Stimulated activated naive CD8-positive, alpha-beta T cell treated with anti-CD3 and anti-CD28 coated beads, Interleukin-15, Interleukin-2, amounts not matched to agents 100 U/mL and 50 U/mL, for 24 hours (primary cell): ENCODE measurements at places on chromosomes 13 and 19.

DNA sequence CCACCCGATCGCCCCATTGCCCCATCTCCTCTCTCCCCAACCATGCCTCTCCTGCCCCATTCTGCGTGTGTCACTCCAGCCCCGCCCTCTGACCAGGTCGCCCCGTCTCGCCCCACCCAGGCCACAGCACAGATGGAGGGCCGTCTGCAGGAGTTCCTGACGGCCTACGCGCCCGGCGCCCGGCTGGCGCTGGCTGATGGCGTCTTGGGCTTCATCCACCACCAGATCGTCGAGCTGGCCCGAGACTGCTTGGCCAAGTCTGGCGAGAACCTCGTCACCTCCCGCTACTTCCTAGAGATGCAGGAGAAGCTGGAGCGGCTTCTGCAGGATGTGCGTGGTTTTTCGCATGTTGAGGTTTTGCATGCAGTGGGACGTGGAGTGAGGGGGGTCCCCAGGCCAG lies 26.2 kb downstream of the MAST3 start:
- DNase-seq = no peak

DNA sequence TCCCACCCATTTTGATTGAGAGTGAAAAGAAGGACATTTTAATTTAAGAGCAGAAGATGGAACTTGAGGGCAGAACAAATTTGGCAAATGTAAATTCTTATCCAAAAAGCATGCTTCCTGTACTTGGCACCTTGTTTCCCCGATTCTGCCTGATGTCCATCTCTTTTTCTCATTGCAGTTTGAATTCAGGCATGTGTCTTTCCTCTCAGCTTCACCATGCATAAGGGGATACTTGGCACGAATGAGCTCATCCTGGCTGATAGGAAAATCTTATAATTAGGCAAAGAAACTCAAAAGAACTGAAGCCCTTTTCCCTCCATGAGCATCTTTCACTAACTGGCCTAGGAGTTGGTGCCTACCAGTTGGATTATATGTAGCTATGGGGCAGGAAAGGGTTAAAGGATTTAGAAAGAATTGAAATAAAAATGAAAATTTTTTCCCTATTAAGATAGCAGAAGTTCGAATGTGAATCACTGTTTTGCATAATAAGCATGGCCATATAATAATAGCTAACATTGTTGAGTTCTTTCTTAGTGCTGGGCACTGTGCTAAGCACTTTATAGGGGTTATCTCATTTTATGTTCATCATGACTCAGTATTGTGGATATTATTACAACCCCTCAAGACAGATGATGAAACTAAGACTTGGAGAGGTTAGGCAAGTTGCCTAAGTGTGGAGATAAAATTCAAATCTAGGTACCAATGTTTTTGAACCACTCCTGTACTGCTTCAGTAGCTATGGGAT lies 386.6 kb downstream of the KCNRG start:
- DNase-seq = no peak

- no peak for DNase-seq
Observed at GRCh38 chr13:41231786-41232185, 31.6 kb downstream of the MTRF1 start.

DNA sequence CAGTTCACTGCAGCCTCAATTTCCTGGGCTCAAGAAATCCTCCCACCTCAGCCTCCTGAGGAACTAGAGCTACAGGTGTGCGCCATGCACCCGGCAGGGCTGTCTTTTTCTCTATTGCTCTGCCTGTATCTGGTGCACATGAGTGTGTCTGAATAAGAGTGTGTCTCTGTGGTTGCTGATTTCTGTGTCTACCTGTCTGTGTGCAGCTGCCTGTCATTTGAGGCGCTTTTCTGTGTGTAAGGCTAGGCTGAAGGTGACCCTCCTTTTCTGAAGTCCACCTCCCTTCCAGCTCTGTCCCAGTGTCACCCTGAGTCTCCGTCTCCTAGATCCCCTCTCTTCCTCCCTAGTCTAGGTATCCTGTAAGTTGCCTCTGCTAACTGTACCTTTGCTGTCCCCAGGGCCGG lies 1.5 kb upstream of the PRR12 start:
- DNase-seq = no peak

DNA sequence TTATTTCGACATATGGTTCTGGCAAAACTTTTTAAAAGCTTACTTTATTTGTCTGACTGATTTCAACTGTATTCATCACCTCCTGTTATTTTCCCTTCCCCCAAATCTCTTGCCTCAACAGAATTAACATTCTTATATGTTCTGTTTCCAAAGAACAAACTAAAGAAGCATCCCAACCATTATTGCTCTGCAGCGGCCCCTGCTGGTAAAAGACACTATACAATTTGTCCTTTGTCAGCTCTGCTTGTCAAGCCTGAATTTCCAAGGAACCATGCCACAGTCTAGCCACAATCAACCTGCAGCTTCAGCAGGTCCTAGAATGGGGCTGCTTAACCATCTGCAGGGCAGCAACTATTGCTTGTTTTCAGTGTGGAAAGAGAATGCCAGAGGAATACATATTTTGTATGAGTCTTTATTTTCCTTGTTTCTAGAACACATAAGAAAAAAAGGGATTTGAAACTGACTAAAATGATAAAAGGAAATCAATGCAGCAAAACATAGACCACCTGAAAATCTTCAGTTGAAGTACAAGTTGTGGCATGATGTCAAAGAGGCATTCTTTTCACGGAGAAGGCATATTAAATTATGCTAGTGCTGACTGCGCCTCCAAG lies 845.3 kb downstream of the DIAPH3 start:
- peak; percentile 70 for DNase-seq

DNA sequence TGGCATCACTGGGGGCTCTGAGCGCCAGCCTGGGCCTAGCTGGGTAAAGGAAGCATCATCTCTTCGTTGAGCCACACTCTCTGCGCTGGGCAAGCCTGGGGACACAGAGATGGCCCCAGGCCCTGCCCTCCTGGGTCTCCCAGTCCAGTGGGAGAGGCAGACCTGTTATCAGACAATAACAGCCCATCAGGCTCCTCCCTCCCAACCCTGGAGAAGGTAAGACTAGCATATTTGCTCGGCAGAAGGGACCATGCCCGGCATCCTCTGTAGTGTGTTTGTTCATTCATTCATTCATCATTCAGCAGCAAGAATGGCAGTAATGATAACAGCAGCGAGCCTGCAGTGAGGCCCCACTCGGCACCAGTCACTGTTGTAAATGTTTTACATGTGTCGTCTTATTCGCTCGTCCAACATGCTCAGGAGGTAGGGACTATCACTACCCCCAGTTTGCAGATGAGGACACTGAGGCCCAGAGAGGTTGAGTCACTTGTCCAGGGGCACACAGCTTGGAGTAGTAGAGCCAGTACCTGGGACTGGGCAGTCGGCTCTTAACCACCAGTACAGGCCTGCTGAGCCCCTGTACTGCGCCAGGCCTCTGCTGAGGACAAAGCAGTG lies 33.2 kb downstream of the PAK4 start:
- DNase-seq = no peak

- DNase-seq = no peak
Observed at GRCh38 chr13:36166046-36166445, 34.9 kb upstream of the DCLK1 start.

GRCh38 chr13:95388420-95389079 lies 87.3 kb upstream of the ABCC4 start:
- DNase-seq = no peak

DNA sequence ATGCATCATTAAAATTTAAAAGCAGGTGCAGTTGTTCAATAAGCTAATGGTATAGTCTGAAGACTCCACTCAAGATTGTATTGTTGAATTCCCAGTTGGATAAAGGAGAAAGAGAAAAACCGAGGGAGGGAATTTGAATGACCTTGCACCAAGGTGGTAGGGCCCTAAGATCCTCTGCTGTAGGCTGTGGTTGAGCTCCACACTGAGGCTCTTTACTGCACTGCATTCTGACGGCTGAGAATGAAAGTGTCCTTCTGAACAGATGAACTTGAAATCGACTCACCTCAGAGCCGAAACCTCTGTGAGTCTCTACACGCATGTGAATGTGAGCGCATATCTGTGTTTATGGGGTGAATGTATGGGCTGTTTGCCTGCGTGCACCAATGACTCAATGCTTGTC lies 388.9 kb upstream of the DACH1 start:
- no peak for DNase-seq

DNA sequence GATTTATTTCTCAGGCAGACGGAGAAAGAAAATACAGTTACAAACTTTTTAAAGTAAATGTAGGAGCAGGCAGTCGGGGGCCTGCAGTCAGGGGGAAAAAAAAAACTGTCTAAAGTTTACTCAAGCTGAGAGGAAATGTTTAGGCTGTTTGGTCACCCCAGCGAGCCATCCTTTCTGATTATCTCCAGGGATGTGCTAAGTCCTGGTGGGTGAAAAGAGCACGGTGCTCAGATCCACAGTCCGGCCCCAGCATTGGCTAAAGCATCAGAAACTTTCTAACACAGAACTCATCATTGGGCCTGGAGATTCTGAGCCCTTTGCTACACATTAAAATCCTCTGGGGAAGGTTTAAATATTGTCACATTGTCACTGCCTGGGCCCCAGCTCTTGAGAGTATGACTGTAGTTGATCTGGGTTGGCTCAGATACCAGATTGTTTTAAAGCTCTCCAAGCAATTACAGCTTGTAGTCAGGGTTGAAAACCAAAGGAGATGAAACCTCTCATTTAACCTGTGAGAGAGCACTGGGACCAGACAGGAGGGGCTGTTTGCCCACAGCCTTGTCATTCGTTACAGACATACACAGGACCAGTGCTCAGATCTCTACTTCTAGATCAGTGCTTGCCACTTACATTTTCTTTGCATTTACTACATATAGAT lies 131.1 kb upstream of the HTR2A start:
- no peak for DNase-seq

GRCh38 chr19:29531458-29532025 lies 5.7 kb downstream of the VSTM2B start:
- no peak for DNase-seq

DNA sequence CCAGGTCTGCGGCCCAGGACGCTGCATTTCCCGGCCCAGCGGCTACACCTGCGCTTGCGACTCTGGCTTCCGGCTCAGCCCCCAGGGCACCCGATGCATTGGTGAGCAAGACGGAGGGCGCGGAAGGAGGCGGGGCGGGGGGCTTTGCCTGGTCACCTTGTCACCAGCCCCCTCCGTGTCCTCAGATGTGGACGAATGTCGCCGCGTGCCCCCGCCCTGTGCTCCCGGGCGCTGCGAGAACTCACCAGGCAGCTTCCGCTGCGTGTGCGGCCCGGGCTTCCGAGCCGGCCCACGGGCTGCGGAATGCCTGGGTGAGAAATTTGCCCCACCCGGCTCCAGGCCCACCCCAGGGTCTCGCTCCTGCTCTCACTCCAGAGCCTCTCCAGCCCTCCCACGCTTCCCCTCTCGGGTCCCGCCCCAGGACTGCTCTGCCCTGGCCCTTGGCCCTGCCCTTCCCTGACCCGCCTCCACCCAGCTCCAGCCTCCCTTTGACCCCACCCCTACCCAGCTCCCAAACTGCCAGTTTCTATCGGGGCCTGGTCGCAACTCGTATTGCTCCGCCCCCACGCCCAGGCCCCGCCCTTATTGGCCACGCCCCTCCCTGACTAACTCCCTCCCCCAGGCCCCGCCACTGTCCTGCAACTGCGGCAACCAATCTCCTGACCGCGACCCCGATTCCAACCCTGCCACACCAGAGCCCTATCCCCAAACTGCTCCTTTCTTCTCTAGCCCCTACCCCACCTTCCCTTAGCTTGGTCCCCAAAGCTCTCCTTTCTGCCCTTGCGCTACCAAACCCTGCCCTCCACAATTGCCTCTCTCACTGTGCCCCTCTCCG lies 8.6 kb downstream of the LTBP4 start:
- DNase-seq = peak; percentile 97

GRCh38 chr13:46526100-46526735 lies 26.8 kb upstream of the LRCH1 start:
- DNase-seq = no peak

DNA sequence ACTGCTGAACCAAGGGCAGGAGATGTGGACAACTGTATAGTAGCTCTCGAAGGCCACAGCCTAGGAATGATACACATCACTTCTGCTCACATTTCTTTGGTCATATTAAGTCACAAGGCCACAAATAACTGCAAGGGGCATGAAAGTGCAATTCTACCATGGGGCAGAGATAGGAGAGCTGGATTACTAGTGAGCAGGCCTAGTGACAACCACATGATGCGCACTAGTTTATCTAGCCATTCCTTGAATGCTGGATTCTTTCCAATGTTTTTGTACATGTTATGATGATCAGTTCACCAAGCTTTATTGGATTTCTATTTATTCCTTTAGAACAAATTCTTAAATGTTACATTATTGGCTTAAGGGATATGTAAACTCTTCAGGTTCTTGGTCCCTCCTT lies 100.7 kb downstream of the MIPEP start:
- no peak for DNase-seq

GRCh38 chr19:532561-533363 lies 1.2 kb downstream of the CDC34 start:
- DNase-seq = peak; percentile 51

GRCh38 chr13:45792827-45793303 lies 58.7 kb downstream of the SIAH3 start:
- DNase-seq = no peak

GRCh38 chr19:6589711-6590257 lies 1.2 kb downstream of the CD70 start:
- DNase-seq = no peak

DNA sequence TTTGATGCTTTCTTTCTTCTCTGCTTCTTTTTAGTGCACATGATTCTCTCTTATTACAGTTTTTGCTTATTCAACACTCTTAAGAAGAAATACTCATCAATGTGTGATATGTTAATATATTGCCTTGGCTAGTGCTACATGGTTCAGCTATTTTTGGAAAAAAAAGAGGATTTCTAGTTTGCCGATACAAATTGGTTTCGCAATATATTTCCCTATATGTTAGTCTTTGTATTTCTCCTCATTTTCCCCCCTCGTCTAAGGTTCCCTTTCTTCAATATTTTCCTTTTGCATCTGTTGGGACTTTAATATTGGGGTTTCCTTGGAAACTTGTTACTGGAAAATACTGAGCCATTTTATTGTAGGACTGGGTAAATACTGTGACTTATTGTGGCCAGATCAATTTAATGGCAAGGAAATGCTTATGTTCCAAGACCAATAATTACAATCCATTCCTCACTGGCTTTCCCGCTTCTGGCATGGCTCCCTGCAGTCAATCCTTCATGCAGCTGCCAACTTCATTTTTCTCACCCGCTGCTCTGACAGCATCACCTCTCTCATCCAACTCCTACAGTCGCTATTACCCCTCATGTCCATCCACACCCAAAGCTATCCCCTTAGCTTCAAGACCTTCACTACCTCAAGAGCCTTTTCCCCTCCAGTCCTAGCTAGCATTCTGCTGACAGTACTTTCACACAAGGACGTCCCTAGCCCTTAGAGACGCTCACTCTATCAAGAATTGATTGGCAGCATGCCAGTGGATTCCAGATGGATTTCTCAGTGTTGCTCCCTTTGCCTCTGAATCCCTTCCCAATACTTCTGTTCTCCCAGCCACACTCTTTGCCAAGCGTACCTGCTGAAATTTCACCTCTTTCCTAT lies 280.1 kb upstream of the TMTC4 start:
- DNase-seq = no peak

GRCh38 chr13:30700364-30700763 lies 35.0 kb upstream of the ALOX5AP start:
- DNase-seq = no peak

DNA sequence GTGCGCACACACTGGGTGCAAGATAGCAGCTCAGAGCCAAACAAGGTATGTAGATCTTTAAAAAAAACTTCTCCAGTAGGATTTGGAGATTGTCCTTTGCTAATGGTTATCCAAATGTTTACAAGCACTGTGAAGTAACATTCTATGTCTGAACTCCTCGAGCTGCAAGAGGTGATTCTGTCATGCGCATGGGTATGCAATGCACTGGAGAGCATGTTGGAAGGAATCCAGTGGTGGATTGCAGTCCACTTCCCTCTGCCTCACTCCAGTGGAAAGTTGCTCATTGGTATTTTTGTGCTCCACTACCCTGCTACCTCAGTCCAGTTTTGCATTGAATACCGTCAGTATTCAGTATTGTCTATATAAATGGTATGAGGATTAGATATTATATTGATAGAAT lies 132.1 kb downstream of the ATP8A2 start:
- DNase-seq = no peak
